ENCODE measurements at places on chromosomes 2 and 18.

- no peak for DNase-seq
These were observed 360.6 kb downstream of the NBAS start for GRCh38 chr2:15200581-15200980.

DNA sequence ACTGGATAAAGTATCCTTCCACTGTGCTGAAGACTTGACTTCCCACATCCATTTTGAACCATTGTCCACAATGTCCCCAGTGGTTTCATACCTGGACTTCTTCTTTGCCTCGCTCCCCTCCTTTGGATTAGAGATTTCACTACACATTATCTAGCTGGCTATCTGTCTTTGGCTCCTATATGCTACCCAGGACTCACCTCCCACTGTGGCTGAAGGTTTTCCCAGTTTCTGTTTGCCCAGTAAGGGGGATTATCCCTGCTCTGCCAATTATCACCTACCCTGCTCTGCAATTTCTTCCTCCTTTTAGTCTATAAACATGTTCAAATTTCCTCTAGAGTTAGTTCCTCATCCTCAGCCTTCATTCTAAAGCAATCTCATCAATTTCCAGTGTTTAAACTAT lies 9.1 kb downstream of the NDUFS1 start:
- DNase-seq, result no peak

DNA sequence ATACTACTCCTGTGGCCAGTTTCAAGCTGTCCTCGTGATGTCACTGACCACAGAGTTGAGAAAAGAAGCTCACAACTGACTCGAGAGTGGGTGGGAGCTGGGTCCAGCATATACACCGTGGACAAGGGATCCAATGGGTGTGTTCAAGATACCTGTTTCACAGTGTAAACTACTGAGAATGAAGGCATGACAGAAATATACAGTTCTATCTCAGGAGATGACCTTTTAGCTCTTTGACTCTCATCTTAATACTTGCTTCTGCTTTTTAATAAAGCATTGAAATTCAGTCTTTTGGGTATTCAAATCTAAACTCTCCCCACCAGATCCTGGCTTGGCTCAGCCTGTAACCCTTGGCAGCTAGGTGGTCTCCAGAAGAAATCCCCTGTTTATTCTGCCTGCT lies 130.1 kb downstream of the MAP2 start:
- no peak for DNase-seq

- DNase-seq, result peak; percentile 72
These were observed at the start of gene LPIN1 for GRCh38 chr2:11746376-11746806. Gene LPIN1, plus strand, starts transcription at chr2:11746632. Its CDS starts 18,910 bp downstream, at chr2:11765542.

- DNase-seq, result no peak
These were observed 52.1 kb downstream of the NCK2 start for GRCh38 chr2:105796791-105797190.

GRCh38 chr2:226796840-226797288 lies 2.8 kb downstream of the IRS1 start:
- DNase-seq, result no peak

Data from stimulated activated CD8-positive, alpha-beta memory T cell treated with anti-CD3 and anti-CD28 coated beads, Interleukin-4, amount 100 ng/mL, for 1 hour (primary cell).